ENCODE measurements at places on chromosomes 1 and 21.
A peak's percentile ranks its signal among the peaks of the same experiment; 100 is the strongest.

DNA sequence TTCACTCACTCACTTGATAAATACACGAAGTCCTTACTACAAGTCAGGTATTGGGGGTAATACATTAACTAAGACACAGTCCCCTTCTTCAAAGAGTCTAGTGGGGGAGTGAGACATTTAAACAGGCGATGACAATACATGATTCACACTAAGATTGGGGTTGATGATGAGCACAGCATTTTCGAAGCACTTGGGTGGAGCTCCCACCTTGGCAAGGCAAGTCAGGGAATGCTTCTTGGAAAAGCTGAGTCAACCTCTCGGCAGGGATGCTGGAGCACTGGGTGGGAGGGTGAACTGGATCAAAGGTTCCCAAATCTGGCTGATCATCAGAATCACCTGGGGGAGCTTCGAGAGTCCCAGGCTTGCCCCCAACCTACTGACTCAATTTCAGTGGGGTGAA is 57.9 kb upstream of the ENAH start:
- DNase-seq = no peak

GRCh38 chr1:235979716-235980333 is 85.1 kb downstream of the NID1 start:
- DNase-seq = no peak

GRCh38 chr1:41442697-41443251 is 41.7 kb downstream of the EDN2 start:
- DNase-seq = peak; percentile 73

- no peak for DNase-seq
Measured at GRCh38 chr1:99986656-99987225, 16.9 kb downstream of the SLC35A3 start.

DNA sequence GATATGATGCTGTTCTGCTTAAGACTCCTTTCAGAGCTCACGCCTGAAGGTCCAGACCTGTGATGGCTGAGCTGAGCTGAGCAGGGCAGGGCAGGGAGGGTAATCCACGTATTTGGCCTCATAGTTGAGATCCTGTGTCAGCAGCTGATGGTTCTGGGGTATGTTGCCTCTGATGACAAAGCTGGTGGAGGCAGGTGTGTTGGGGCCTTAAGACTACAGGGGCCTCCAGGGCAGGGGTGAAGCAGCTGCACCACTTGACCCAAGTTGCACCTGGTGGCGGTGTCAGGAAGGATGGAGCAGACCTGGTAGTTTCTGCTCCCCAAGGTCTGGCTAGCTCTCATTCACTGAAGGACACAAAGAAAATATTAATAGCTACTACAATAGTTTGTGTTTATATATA is 57.0 kb downstream of the FCRL5 start:
- no peak for DNase-seq

DNA sequence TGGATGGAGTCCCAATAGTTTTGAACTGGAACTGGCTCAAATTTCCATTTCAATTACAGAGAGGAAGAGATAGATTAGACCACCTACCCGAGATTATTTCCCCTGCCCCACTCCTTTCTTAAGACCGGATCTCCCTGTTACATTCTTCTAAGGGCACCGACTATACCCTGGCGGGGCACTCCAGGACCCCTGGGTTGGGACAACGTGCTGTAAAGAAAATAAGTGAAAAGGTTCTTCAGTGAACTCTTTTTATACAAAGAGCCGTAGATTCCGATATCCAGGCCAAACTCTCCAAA is 6.7 kb downstream of the NR5A2 start:
- no peak for DNase-seq

Measured in adipocyte (in vitro differentiated cells).